Naive B cell (primary cell): ENCODE measurements at places on chromosomes 7 and 10.

GRCh38 chr7:47689558-47689957 lies 107.6 kb upstream of the TNS3 start:
- no peak for DNase-seq

GRCh38 chr7:120053390-120053961 lies 219.5 kb upstream of the KCND2 start:
- DNase-seq = no peak

GRCh38 chr7:66379542-66380160 lies 174.5 kb downstream of the TPST1 start:
- no peak for DNase-seq

DNA sequence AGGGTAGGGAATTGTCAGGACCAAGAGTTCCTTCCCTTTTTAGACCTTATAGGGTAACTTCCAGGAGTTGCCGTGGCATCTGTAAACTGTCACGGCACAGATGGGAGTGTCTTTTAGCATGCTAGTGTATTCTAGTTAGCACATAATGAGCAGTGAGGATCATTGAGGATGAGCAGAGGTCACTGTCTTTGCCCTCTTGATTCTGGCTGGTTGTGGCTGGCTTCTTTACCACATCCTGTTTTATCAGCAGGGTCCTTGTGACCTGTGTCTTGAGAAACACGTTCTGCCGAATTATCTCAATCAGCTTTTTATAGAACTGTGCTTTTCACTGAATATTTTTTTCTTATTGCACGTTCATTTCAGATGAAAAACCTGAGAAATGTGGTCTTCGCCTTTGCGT lies 41.5 kb downstream of the MINPP1 start:
- DNase-seq = no peak

DNA sequence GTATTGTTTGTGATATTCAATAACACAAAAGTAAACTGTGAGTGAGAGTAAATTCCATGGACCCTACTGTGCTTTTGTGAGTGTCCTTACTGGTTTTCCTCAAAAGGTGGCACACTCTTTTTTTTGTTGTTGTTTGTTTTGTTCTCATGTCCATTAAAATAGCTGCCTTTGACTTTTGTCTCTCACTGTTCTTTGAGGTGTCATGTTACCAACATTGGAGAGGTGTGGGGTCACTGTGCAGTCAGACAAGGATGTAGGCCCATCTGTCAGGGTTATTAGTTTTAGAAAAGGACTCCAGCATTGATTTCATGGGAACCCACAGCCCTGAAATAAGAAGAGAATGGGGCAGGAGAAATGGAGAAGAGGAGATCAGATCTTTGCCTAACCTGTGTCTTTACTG lies 383.1 kb downstream of the SORCS3 start:
- DNase-seq = no peak

GRCh38 chr10:230758-231157 lies 95.5 kb downstream of the ZMYND11 start:
- DNase-seq = no peak

GRCh38 chr10:36344240-36345174 lies 702.4 kb upstream of the FZD8 start:
- no peak for DNase-seq

DNA sequence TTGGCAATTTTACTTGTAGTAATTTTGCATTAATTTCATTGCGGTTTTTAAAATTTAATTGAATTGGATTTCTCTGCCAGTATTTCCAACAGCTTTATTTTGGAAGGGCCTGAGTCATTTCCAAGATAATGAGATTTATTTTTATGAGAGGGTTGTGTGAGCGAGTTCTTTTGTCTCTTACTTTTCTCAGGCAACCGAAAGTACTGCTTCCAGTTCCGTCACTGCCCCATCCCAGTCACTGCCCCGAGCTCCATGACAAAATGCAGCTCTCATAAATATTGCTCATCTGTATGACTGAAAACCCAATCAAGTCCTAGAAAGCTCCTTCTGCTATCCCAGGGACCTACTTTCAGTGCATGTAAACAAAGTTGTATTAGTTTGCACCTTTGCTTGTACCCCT lies 468.4 kb upstream of the SEMA3D start:
- DNase-seq = no peak

- DNase-seq = no peak
Observed at GRCh38 chr10:29981510-29981909, 77.9 kb downstream of the JCAD start.

DNA sequence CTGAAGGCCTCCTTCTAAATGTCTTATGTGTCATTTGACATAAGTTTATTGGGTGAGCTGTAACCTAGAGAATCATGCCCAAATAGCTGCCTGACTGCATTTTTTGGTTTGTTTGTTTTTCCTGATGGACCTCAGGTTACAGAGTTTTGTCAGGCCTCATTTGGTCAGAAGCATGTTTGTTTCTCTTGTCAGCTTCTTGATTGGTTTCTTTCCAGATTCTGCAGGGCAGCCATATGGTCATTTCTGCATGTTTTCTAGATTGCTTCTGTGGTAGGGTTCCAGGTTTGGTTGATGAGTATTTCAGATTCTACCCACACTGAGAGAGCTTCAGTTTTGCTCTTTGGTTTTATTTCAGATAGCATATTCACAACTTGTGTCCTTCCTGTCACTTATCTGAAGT lies 28.0 kb downstream of the GLCCI1 start:
- DNase-seq = no peak

GRCh38 chr7:136938476-136938875 lies 70.0 kb downstream of the CHRM2 start:
- DNase-seq = no peak

DNA sequence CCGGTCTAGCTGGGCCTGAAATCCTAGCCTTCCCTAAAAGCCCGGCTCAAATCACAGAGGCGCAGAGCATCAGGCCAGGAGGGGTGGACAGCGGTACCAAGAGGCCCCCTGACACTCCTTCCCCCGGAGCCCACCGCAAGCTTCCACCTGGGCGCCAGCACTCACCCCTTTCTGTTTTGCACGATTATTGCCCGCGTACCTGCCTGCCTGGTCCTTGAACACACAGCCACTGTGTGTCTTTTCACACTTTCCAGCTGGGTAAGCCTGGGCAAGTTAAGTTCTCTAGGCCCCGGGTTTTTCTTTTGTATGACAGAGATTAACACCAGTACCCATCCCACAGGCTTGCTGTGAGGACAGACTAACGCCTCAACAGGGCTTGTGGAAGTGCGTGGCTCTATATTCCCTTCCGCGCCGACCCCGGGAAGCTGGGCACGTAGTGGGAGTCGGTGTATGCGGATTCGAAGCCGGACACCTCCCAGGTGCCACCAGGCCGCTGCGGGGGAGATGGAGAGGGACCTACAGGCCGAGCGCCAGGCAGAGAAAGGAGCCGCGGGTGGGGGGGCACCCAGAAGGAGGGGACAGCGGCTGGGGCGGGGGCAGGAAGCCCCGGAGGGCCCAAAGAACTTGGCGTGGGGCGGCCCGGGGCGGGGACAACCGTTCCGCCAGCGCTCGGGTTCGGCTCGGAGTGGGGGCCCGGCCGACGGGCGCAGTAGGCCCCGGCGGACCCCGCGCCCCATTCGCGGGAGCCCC lies 792 bp downstream of the ZNF746 start:
- peak; percentile 47 for DNase-seq

DNA sequence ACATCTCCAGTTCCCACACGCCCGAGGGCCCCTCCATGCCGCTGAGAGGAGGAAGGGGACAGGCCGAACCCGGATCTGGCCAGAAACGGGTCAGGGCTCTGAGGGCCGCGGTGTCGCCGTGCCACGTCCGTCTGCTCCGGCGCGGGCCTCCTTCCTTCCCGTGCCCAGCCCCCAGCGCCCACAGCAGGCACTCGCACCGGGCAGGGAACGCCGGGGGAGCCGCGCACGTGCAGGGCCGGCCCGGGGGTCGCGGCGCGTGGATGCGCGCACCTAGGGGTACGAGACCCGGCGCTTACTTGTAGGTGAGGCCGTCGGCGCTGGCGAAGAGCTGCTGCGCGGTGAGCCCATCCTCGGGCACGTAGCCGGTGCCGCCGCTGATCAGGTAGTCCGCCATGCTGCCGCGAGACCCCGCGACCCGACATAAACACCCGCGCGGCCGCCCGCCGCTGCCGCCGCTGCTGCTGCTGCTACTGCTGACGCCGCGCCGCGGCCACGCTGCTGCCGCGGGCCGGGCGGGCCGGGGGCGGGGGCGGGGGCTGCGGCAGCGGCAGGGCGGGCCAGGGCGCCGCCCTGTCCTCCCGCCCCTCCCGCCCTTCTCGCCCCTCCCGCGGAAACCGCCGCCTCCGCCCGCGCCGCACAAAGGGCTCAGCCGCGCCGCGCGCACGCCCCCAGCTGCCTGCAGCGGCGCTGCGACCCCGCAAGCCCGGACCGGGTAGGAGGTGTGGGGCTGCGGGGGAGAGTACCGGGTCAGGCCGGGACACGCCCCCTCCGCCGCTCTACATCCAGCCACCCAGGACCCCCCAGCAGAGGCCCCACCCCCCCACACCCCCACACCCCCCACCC lies 4.1 kb downstream of the IMPDH1 start:
- peak; percentile 59 for DNase-seq

DNA sequence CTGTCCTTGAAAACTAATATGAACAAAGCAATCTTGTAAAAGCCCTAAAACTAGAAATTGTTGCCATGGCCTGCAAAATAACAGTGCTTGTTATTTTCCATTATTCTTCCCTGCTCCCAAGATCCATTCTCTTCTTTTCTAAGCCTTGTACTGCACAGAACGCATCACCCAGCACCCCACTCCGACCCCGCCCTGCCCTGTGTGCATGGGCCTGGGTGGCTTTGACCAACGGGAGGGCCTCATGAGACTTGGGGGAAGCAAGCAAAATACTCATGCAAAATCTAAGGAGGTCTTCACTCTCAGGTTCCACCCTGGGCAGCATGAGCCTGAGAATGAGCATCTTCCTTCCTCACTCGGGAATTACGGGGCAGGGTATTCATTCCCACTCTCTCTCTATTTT lies 32.4 kb downstream of the NPY start:
- no peak for DNase-seq

GRCh38 chr7:24200407-24200966 lies 83.5 kb upstream of the NPY start:
- DNase-seq = no peak

- DNase-seq = no peak
Observed at GRCh38 chr10:12121673-12122072, 7.8 kb upstream of the SEC61A2 start.

GRCh38 chr7:101629171-101629570 lies at the start of gene MYL10:
TSS of gene MYL10 (minus strand) at chr7:101629296. CDS start at chr7:101629118, 178 bp downstream.
- DNase-seq = no peak

GRCh38 chr10:109019001-109019424 lies 904.3 kb downstream of the XPNPEP1 start:
- DNase-seq = no peak

DNA sequence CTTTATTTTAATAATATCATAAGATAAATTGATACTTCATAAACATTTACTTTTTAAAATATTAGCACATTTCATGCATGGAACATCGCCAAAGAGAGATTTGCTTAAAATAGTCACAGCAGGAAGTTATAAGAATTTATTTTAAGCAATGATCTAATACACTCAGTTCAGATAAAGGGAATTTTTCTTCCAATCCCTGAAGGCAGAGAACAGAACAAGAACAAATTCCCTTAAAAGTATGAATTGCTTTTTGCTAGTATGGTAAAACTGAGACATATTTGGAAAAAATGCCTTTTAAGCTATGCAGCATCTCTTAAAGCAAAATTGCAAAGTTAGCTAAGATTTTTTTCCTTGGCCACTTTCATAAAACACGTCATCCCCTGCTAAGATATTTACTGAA lies 91.0 kb downstream of the SEMA3D start:
- no peak for DNase-seq

GRCh38 chr7:20722941-20723340 lies 63.7 kb downstream of the SP8 start:
- DNase-seq = no peak

DNA sequence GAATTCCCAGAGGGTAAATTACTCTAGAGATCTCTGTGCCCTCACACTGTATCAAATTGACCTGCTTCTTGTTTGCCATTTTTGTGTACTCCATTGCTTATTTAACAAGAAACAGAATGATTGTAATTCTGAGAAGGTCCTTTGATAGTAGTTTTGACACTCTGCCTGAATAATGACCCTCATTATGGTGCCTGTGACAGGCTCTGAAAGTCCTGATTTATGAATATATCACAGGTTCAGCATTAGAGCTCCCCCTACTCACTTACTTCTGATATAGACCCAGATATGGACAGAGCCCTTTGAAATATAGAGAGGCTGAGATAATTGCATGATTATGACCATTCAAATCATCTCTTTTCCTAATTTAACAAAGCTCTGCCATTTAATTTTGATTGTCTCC lies 465.2 kb downstream of the MDFIC start:
- no peak for DNase-seq

- DNase-seq = no peak
Observed at GRCh38 chr7:116368965-116369364, 130.6 kb upstream of the CAV2 start.

DNA sequence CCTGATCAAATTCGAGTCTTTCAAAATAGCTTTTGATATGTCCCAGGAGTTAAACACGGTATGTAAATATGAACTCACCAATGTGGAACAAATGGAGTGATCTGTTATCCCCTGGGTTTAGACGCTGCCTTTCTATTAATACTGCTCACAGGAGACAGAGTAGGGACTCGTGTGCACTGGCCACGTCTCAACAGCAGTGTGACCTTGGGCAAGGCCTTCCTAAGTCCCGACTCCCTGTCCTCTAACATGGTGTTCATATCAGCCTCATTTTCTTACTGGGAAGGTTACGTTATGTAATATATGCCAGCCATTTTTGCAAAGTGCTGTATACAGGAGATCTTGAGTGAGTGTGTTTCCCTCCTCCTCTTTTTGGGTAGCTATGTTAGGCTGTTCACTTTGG lies 1.8 kb downstream of the WDR37 start:
- no peak for DNase-seq

GRCh38 chr10:47403446-47404318 lies 19.6 kb upstream of the ZNF488 start:
- no peak for DNase-seq

GRCh38 chr7:8141070-8141469 lies 120.9 kb downstream of the ICA1 start:
- DNase-seq = no peak

DNA sequence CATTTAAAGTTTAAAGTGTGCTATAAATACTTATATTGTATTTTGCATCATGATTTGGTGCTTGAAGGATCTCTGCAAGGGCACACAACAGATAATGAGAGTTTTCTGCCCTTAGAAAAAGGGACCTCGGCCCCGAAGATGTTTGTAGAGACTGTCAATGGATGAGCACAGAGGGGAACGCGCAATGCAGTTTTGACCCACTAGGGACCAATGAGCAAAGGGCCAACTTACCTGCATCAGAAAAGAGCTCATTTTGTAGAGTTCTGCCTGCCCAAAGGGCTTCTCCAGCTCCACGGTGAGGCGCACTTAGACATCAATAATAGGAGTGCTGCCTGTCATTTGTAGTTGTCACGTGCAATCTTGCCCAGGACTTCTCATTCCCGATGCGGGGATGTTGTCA lies 91.1 kb downstream of the BUB3 start:
- no peak for DNase-seq

GRCh38 chr7:121874298-121874697 lies 1.3 kb downstream of the PTPRZ1 start:
- no peak for DNase-seq
